Sigmoid colon (tissue), 7 donors: ENCODE measurements at places on chromosomes 11 and 22. TPM values are rescaled to one million over a fixed set of nuclear protein-coding genes. Genes with fewer than 3 reads are reported as not detected.

MYO18B gene
- total RNA-seq, result not detected

SYT12 gene
- not detected for total RNA-seq

CWF19L2 gene
- 28.5 TPM for total RNA-seq

TBX10 gene
- total RNA-seq, result not detected

APOL1 gene
- total RNA-seq, result 24.6 TPM
